BE2C (cell line): ENCODE measurements at places on chromosomes 6 and 20.

- DNase-seq, result no peak
These were observed 63.2 kb upstream of the BEND6 start for GRCh38 chr6:56891754-56892153.

GRCh38 chr6:8539453-8539852, 104.1 kb upstream of the SLC35B3 start:
- no peak for DNase-seq

GRCh38 chr20:14986026-14986655, 648.7 kb upstream of the FLRT3 start:
- DNase-seq, result no peak

DNA sequence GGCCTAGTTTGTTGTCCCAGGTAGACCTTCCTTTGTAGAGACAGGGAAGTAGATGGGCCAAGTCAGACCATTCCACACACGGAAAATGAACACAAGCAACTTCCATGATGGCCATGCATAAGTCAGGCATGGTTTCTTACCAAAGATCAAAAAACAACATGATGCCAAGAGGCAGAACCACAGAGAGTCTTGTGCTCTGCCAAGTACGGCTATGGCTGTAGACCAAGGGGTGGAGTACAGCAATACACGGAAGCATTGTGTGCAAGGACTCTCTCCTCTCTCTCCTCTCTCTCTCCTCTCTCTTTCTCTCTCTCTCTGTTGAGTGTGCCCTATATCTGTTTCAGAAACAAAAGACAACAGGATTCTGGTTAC, 4.8 kb upstream of the DUSP22 start:
- no peak for DNase-seq

DNA sequence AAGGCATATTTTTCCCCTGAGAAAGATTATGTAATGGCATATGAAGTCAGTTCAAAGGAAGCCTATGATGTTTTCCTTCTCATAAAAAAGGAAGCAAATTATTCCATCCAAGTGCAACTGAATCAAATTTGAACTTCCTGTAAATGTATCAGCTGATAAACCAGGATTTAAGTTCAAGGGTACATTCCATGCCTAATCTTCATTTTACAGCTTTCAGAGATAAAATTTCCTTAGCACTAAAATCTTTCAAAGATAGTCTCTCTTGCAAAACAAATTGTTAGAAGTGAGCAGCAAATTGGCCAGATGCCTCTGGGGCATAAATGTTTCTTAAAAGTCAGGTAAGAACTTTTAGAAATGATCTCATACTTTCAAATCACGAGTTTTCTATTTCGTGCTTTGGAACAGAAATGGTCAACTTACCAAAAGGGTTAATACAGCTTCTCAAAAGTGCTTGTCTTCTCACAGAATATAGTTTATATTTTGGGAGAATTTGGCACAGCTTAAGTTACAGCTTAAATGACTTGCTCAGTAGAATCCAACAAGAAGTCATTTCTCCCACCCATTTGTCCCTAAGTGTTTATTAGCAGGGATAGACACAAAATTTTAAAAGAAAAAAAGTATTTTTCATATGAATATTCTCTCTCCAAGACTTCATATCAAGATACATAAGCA, 2.7 kb upstream of the TCF21 start:
- no peak for DNase-seq

GRCh38 chr6:147858421-147858820, 349.9 kb downstream of the SAMD5 start:
- DNase-seq, result no peak

- DNase-seq, result no peak
These were observed 6.3 kb downstream of the CEBPB start for GRCh38 chr20:50196896-50197295.

GRCh38 chr6:31645325-31645724, 7.1 kb downstream of the BAG6 start:
- DNase-seq, result no peak
